ENCODE measurements at places on chromosomes 16 and 17.

DNA sequence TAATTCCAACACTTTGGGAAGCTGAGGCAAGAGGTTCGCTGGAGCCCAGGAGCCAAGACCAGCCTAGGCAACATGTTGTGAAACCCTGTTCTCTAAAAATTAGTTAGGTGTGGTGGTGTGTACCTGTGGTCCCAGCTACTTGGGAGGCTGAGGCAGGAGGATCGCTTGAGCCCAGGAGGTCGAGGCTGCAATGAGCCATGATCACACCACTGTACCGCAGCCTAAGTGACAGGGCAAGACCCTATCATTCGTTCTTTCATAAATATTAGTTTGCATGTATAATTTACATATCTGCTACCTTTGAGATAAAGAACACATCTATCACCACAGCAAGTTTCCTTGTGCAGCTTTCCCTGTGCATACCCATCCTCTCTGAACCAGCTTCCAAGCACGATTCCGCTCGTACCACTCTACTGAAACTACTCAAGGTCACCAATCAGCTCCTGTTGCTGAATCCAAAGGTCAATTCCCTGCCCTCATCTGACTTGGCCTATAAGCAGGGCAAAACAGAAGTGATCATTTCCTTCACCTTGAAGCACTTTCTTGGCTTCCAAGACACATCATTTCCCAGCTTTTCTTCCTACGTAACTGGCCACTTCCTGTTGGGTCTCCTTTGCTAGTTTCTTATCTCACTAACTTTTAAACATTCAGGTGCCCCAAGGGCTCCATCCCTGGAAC lies 49.1 kb downstream of the GRB2 start:
- DNase-seq, result no peak

DNA sequence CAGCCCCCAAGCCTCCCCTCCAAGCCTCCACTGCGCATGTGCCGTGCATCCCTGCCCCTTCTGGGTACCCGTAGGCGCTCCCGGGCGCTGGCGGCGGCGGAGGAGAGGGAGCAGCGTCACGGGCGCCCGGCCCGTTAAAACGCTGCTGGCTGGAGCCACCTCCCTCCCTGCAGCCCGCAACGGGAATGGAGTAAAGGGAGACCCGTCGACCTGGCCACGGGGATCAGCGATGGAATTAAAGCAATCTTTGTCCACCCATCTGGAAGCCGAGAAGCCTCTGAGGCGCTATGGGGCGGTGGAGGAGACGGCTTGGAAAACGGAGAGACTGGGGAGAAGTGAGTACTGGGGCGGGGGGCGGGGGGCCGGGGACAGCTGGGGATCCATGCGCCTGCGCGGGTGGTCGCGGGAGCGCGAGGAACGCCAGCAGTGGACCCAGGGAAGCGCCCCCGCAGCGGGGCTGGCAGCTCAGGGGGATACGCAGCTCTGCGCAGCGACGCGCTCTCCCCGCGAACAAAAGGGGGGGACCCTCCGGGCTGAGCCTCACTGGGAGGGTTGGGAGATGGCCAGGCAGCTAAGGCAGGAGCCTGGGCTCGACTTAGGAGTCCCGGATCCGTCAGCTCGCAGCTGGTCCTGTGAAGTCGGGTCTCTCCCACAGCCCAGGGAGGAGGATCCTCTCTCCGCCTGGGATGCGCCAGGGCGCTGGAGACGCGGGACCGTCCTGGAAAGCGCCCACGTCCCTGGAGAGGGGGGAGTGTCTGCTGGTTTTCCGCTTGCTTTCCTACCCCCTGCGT lies at the start of gene BMERB1:
TSS of gene BMERB1 (plus strand) at position 164 of the 791 bp plus-strand sequence. CDS start at position 230, 66 bp downstream.
- peak; percentile 69 for DNase-seq

DNA sequence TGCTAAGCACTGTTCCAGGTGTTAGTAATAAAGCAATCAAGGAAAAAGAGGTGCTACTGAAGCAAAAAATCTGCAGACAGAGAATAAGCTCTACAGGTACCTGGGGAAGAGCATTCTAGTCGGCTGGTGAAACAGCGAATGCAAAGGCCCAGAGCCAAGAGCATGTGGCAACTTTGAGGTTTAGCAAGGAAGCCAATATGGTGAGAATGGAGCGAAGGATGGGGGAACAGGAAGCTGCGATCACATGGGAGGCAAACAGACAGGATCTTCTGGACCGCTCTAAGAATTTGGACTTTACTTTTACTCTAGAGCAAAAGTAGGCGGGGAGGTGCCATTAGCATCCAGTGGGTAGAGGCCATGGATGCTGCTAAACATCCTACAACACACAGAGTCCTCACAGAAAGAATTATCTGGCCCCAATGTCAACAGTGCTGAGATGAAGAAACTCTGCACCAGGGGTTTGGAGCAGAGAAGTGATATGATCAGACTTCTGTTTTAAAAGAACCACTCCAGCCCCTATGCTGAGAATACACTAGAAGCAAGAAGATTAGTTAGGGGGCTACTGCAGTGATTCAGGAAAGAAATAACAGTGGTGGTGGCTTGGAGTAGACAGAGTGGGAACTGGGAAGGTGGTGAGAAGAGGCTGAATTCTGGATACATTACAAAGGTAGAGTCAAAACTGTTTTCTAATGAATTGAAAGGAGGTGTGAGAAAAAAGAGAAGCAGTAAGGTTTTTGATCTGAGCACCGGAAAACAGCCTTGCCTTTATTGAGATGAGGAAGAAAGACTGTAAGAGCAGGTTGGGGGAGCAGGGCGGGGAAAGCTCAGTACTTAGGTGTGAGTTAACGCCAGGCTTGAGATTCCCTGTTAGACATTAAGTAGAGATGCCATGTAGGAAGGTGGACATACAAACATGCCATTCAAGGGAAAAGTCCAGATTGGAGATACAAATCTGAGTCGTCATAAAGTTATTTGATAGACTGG lies 11.0 kb downstream of the EFTUD2 start:
- no peak for DNase-seq

DNA sequence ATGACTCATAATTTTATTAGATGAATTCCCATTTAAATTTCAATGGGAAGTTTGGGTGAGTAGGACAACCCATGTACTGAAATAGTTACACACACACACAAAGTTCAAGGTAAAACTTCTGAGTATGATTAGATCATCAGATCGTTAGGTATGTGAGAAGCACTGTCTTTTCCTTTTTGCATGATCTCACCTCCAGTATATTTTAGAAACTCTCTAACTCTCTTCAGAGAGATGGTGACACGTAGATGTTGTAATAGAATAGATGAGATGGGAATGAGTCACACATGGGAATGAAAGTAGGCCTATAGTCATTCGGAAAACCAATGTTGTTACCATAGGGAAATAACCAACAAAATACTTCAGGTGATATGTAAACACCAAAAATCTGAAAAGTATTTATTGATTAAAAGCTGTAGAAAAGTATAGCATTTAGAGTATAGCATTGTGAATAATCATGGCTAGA lies 22.2 kb downstream of the KRT23 start:
- peak; percentile 9 for DNase-seq

GRCh38 chr17:4146641-4147040 lies 3.6 kb downstream of the CYB5D2 start:
- DNase-seq, result no peak

All from NCI-H460 (cell line).